Ammon's horn (tissue), 1 donor: ENCODE measurements at places on chromosomes 4 and X.
A peak's percentile ranks its signal among the peaks of the same experiment; 100 is the strongest.

GRCh38 chr4:177322266-177322665 is 12.6 kb downstream of the NEIL3 start:
- no peak for DNase-seq

DNA sequence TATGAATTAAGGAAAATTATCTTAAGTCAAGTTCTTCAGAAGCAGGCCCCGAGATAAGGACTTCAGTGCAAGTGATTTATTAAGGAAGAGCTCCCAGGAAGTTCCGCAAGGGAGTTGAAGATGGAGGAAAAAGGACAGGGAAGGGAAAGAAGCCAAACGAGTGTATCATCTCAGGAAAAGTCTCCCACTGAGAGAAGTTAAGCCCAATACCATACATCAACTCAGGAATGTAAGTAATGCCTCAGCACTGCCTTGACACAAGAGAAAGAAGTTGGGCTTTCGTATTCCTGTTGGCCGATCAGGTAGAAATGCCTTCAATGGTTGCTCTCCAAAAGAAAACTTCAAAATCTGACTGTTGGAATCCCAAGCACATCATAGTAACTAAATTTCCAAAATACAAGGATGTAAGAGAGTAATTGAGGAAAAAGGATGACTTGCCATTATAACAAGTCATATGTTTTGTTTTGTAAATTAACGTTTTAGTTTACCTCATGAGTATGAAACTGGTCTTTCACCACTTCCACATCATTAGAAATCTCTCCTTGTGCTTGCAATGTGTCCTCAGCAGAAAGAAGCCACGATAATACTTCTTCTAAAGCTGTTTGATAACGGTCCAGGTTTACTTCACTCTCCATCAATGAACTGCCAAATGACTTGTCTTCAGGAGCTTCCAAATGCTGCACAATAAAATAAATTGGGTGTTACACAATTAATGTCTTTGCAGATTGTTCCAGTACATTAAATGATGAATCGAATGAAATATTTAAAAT is 566.7 kb downstream of the DMD start:
- no peak for DNase-seq

- no peak for DNase-seq
These were observed 16.6 kb downstream of the CHST7 start for GRCh38 chrX:46589977-46590723.

GRCh38 chrX:255923-256331 is 25.3 kb upstream of the PLCXD1 start:
- no peak for DNase-seq

GRCh38 chr4:156594624-156595023 is 377.0 kb downstream of the PDGFC start:
- DNase-seq, result peak; percentile 67
